Urinary bladder (tissue), 4 donors: ENCODE measurements at places on chromosomes 5 and 9. TPM values are rescaled to one million over a fixed set of nuclear protein-coding genes. Genes with fewer than 3 reads are reported as not detected.

The CNTNAP3 gene
- polyA plus RNA-seq, result 4.3 TPM

The SHOC1 gene
- polyA plus RNA-seq, result 0.05 TPM

The TMEM252 gene
- polyA plus RNA-seq, result 0.24 TPM

The PTPA gene
- polyA plus RNA-seq, result 125 TPM
